Ecto neural progenitor cell (in vitro differentiated cells): ENCODE measurements at places on chromosomes 6 and 20.

DNA sequence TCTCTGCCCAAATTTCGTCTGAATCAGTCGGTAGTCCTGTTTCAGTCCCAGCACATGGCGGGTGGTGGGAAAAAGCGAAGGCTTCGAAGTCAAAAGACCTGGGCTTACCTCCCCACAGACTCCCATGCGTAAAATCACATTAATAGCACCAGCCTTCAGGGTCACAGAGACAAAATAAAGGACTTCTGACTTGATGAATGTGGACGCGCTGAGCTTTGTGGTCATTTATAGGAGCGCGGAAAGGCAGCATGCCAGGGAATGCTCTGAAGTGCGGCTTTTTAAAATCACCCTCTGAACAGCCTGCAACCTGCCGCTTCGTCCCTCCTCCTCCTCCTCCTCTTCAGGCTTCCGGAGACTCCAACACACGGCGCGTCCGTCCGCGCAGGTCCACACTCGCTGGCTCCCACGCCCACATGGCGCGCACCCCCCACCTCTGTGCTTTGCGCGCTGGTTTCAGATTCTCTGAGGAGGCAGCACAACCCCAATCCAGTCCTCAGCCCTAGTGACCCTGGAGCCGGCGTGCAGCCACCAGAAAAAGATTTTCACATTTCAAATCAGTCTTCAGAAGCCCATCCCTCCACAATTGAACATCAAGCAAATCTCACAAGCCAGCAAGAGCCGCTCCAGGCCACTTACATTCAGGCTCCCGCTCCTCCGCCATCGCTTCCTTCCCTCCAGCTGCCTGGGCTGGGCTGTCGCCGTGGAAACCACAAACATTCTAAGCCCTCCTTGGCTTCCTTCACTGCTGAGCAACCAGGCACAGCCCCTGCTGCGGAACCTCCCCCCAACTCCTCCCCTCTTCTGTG, at the start of gene C6orf118:
Gene C6orf118 (minus strand): TSS at position 680 of the 806 bp plus-strand sequence. CDS start 19 bp downstream, at position 661.
- peak; percentile 92 for DNase-seq

DNA sequence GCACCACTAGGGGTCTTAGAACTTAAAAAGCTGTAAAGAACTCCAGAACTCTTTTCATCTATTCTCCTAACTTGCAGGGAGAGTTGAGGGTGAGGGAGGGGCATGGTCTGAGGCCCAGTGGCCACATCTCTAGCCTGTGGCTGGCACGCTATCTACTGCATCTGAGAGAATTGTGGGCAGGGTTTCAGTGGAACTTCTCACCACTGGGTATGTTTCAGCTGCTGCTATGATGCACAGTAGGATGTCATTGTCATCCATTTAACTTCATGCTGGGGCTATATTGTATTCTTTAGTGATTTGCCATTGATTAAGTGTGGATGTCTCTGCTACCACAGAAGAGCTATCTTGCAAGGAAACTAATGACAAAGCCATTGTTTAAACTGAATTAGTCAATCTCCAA, 4.5 kb downstream of the TMEM14A start:
- no peak for DNase-seq

DNA sequence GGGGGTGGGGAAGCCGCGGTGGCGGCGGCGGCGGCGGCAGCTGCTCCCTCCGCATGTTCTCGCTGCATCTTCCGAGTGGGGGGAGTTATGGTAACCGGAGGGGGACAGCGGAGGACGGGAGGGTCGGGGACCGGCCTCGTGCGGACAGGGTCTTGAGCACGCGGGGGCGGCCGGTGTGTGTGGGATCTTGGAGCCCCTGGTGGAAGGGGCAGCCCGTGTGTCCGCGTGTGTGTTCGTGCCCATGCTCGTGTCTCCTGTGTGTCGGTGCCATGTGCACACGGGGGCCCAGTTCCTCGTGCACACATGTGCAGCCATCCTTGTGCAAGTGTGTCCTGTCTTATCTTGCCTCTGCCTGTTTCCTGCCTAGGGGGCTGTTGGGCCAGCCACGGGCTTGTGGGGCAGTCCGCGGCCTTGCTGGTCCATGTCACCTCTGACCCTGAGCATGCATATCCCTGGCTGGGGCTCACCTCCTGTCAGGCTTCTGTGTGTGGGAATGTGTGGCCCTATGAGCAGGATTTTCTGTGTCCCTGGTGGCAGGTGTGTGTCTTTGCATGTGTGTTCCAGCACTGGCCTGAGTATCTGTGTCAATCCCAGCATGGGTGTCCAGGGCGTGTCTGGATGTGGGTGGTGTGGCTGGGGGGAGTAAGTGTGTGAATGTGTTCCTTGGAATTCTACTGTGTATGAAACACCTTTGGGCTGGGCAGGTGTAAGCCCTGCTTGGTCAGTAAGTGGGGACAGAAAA, 8.5 kb downstream of the SYNGAP1 start:
- peak; percentile 69 for DNase-seq

DNA sequence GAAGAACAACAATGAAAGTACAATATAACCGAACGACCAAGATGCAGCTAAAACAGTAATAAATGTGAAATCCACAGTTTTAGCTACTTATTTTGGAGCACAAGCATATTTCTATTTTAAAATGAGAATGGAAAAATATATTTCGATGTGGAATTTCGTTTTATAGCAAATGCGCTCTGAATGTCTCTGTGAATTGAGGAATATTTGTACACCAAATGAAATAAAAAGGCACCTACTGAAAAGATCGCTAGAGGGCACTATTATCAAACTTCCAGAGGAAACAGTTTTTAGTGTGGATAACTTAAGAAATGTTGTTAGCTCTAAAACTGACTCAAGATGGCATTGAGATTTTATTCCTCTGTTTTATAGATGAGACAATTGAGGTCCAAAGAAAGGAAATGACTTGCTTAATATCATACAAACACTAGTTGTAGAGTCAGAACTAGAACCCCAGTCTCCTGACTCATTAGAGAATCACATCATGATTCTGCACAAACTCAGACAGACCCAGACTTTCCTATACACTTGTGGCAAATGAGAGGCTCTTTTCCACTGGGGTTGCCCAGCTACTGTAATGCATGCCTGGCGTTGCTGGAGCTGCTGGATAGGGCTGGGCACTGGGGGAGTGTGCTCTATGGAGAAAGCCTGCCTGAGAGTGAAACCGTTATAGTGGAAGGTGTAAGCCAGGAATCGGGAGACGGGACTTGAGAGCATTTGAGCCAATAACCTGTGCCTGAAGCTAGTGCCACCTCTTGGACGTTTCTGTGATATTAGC, 51.9 kb downstream of the GCLC start:
- no peak for DNase-seq

DNA sequence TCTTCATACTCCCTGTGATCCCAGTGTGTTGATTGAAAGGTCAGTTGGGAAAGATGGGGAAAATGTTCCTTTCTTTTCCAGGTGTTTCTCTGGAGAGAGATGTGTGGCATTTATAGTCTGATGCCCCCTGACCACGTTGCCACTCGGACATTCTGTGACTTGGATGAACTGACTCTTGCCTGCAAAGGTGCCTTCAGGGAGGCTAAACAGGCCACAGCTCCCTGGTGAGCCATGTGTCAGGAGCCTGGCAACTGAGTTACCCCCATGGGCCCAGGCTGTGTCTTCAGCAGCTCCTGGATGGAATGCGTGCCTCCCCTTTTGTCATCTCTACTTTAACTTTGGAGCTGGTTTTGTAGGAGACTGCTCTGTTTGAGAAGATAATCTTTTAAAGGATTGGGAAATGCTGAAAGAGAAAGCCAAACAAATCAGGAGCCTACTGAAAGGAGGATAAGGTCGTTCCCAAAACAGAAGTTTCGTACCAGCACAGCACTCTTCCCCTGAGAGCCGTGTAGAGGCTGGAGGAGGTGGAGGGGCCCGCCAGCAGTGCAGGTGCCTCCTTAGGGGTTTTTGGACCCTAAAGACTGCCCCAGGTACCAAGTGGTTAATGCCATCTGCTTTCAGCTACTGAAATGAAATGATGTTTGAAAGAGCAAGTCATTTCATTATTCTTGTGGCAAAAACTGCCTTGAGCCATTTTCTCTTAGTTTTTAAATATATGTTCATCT, 322.8 kb downstream of the ZFAND3 start:
- DNase-seq = no peak

GRCh38 chr6:96716221-96716620, 121.1 kb downstream of the GPR63 start:
- no peak for DNase-seq

DNA sequence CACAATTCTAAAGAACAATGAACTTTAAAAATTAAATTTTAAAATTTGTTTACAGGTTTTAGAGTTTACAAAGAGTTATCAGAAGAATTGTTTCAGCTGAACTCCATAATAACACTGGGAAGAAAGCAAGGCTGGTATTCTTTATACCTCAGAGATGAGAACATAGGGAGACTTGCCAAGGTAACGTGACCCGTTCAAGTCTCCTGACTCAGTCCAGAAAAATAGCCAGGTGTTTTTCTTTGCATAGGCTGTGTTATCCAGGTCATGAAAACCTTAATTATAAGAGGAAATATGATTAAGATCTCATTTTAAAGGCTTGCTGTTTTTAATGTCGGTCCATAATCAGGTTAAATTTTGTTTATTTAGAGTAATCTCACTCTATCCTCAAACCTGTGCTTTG, 8.5 kb upstream of the C6orf141 start:
- DNase-seq = no peak

GRCh38 chr6:84183430-84183829, 44.0 kb downstream of the CEP162 start:
- no peak for DNase-seq

- no peak for DNase-seq
These were observed 44.8 kb downstream of the RIPOR2 start for GRCh38 chr6:24891004-24891403.

- DNase-seq = no peak
These were observed 33.9 kb upstream of the PRSS16 start for GRCh38 chr6:27213544-27214125.

GRCh38 chr6:28897369-28897745, 26.4 kb downstream of the TRIM27 start:
- DNase-seq = no peak

DNA sequence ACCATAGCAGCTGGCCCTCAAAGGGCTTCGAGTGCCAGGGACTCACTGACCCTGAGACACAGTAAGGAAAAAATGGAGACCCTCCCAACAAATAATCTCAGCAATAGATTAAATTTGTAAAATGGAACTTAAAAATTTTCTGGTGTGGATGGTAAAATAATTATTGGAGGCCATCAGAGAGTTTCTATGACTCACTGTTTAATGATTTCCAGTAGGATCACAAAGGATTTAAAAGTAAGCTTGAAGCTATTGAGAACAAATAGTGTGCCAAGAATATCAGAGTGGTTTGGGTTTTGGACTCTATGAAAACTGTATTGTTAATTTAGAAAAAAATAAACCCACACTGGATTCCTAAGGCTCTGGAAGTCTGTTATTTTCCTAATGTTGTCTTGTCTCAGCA, 115.2 kb upstream of the AKIRIN2 start:
- no peak for DNase-seq

- DNase-seq = no peak
These were observed 151.4 kb upstream of the CHD6 start for GRCh38 chr20:41769592-41770018.

DNA sequence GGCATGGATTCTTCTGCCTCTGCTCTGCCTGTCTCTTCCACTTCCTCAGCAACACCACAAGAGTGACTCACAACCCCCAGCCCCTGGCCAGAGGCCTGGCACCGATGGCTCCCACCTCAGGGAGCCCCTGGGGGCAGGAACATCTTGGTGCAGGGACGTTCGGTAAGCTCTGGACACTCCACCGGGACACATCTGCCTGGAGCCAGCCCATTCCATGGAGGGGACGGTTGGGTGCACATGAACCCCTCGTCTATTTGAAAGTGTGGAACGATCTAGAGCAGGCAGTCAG, 246.5 kb downstream of the ERMARD start:
- DNase-seq = no peak

DNA sequence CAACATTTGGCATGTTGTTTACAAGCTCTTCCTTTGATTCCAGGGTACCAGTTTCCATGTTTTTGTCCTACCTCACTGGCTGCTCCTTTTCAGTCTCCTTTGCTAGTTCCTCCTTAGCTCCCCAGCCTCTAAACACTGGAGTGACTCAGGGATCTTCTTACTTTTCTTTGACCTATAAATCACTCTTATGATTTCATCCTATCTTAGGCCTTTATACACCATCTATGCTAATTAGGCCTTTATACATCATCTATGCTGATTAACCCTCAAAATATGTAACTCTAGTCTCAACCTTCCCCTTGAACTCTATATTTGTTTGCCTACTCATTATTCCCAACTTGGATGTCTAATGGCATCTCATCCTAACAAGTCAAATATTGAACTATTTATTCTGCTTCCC, 9.5 kb downstream of the TMEM30A start:
- DNase-seq = no peak

- DNase-seq = no peak
These were observed 621.5 kb upstream of the CDH4 start for GRCh38 chr20:60630609-60631008.

- no peak for DNase-seq
These were observed 18.4 kb downstream of the SLC22A23 start for GRCh38 chr6:3438190-3439167.

DNA sequence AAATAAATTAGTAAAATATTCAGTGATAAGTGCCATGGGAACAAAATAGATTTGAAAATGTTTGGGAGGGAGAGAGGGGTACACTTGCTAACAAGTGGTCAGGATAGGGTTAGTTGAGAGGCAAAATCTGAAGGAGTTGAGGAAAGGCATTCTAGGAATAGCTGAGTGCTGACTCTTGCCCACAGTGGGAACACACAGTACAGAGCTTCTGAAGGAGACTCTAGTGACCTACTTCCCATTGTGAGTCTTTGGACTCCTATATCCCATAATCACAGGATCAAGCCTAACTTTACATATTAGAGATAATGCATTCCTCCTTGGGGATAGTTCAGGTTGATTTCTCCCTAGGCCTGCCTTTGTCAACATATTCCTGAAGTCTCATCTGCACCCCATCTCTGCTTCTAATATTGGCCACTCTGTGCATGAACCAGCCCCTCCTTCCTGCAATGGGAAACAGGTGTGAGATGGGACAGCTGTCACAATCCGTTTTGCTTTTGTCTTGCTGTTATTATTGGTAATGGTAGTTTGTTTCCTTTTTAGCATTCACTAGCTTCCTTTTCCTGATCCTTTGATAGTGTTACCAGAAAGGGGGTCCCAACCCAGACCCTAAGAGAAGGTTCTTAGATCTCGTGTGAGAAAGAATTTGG, 2.6 kb upstream of the TRIM38 start:
- no peak for DNase-seq

DNA sequence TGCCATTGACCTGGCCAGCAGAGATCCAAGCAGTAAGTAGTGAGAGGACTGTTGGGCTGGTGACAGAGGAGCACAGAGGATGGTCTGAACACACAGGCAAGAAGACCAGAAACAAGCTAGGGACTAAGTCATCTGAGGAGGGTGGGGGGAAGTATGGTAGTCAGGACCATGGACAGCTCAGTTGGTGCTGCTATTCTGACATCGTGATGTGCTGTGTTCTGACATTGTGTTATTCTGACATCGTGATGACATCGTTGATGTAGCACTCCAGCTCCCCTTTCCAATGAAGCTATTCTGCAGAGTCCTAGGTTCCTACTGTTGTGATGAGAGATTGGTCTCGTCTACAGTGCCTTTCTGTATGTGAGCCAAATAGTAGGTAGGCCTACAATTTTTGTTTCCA, 28.7 kb downstream of the CFAP206 start:
- DNase-seq = peak; percentile 77
